ENCODE measurements at places on chromosomes 16 and 17.

- no peak for DNase-seq
Observed at GRCh38 chr17:74455025-74455545, 11.3 kb upstream of the CD300A start.

DNA sequence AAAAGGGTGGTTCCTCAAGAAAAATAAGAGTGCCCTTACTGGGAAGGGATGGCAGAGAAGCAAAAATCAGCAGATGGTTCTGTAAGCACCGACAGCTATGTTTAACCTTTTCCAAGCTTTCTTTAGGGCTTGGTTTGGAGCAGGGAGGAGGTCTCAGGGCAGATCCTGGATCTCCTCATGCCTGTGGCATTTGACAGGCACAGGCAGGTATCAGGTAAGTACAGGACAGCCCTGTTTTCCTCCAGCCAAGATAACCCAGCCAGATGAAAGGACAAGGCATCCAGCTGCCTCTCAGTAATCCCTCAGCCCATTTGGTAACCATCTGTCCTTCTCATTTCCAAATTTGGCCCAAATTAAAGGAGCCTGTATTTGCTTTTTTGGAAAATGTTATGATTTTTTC lies 141.5 kb downstream of the TOX3 start:
- no peak for DNase-seq

GRCh38 chr17:36864827-36865430 lies 72.3 kb upstream of the LHX1 start:
- no peak for DNase-seq

- no peak for DNase-seq
Observed at GRCh38 chr16:336269-336668, 16.3 kb downstream of the AXIN1 start.

DNA sequence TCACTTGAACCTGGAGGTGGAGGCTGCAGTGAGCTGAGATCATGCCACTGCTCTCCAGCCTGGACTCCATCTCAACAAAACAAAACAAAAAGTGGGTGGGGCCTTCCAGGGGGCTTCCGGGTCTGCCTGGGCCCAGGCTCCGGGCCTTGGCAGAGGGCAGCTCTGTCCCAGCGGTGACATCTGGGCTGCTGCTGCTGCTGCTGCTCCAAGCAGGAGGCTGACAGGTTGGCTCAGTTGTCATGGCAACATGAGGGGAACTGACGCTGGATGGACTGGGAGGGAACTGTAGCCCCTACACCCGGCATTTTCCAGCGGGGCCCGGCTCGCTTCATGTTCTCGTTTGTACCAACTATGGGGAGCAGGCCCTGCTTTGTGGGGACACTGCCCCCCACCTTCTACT lies 4.0 kb downstream of the BAIAP3 start:
- no peak for DNase-seq

GRCh38 chr17:41553176-41553575 lies 18.7 kb downstream of the KRT9 start:
- no peak for DNase-seq

- no peak for DNase-seq
Observed at GRCh38 chr16:68596266-68596665, 48.8 kb upstream of the CDH3 start.

GRCh38 chr16:67312719-67313118 lies 13.8 kb downstream of the KCTD19 start:
- DNase-seq: no peak

- DNase-seq: no peak
Observed at GRCh38 chr17:3919123-3919624, 2.9 kb upstream of the P2RX1 start.

DNA sequence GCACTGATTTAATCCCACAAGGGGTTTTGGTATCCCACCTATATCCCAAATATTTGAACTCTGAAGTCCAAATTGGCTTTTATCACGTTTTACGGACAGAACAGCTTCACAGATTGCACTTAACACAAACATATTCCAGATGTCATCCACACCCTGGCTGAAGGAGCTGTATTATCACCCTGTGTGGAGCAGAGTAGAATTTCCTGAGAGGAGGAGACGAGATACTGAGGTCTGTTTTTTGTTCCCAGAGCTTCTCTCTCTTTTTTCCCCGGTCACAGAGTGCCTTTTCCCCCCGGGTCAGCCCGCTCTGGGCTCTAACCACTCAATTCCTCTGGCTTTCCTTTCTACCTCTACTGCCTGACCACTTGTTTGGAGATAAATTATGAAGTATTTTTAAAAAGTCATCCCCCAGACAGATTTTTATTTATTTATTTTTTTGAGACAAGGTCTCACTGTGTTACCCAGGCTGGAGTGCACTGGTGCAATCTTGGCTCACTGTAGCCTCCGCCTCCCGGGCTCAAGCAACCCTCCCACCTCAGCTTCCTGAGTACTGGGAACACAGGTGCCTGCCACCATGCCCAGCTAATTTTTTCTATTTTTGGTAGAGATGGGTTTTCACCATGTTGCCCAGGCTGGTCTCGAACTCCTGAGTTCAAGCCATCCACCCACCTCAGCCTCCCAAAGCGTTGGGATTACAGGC lies 30.7 kb downstream of the DNAH2 start:
- no peak for DNase-seq

DNA sequence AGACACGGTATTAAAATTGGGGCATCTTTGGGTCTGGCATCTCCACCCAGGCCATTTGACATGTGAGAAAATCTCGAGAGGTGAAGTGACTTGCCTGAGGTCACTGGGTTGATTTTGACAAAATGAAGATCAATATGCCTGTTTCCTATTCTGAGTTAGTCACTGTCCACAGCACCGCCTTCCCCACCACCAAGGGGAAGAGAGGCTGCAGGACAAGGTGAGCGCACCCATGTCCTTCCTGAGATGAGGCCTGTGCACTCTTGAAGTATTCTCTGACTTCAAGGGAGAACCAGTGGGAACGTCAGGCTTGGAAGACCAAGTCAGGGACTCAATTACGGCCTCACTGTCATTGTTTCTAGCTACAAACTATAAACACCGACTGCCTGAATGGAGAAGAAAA lies 49.9 kb upstream of the WSB1 start:
- DNase-seq: no peak

- peak; percentile 91 for DNase-seq
Observed at GRCh38 chr17:49315551-49316257, 46.3 kb downstream of the ZNF652 start.

DNA sequence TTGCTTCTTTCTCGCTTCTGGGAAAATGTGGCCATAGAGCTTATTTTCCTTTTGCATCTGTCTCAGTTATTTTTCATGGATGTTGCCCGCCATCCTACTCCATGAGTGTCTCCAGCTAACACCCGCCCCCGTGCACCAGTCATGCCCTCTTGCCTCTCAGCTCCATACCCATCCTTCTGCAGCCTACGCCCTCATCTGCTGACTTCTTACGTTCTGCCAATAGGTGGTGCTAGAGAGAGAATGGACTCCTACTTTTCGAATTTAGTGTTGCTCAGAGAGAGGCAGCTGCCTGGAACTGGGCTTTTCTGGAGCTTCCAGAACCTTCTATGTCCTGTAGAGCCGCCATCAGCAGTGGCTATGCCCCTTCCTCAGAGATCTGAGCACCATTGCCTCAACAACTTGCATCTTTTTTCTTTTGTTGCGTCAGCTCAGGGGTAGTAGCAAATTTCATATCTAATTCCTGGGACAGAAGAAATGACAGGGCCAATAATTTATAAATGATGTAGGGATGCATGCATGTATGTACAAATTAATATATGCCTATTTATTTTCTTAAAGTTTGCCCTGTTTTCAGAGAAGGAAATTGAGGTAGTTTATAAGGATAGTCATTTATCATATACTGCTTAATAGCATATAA lies 119.7 kb upstream of the MYOCD start:
- DNase-seq: no peak

DNA sequence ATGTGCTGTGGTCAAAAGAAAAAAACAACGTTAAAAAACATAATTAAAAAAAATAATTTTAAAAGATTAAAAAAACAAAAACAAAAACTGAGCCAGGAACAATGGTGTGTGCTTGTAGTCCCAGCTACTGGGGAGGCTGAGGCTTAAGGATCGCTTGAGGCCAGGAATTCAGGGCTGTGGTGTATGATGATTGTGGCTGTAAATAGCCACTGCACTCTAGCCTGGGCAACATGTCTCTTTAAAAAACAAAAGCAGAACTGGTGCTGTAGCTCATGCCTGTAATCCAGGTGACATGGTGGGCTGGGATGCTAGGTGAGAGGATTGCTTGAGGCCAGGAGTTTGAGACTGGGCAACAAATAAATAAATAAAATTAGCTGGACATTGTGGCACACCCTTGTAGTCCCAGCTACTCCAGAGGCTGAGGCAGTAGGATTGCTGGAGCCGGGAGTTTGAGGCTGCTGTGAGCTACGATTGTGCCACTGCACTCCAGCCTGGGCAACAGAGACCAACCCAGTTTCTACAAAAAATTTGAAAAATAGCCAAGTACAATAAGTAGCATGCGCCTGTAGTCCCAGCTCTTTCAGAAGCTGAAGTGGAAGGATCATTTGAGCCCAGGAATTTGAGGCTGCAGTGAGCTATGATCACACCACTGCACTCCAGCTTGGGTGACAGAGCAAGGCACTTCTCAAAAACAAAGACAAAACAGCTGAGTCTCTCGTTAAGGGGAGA lies 43.6 kb downstream of the NFATC3 start:
- DNase-seq: no peak

GRCh38 chr17:32590974-32591373 lies 104.2 kb downstream of the CDK5R1 start:
- DNase-seq: no peak

GRCh38 chr16:8912793-8913192 lies 30.6 kb downstream of the LITAFD start:
- no peak for DNase-seq

DNA sequence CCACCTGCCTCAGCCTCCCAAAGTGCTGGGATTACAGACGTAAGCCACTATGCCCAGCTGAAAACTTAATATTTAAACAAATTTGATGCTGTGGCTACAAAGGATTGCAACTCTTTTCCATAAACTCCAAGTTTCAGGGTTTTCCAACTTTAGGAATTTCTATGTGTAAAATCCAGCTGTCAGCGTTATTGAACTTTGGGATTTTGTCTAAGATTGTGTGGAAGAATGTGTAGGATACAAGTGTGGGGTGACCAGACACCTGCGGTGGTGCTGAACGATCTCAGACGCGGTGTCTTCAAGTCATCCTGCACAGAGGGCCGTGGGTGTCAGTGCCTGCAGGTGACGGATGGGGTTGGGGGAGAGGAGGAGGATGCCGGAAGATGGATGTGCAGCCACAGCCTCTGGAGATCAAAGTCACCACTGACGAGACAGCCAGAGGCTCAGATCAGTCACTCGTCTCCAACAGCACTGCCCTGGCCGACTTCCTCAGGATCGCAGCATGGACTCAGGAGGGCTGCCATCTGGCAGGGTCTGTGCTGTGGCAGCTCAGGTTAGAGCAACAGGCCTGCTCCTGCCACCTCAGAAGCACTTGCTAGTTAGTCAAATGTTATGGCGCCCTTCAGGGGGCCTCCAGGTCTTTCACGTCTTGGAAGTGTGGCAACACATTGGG lies 13.0 kb downstream of the ACSF3 start:
- no peak for DNase-seq

- DNase-seq: peak; percentile 32
Observed at GRCh38 chr16:68445458-68445857, 2.9 kb downstream of the SMPD3 start.

- no peak for DNase-seq
Observed at GRCh38 chr17:67585077-67585602, 132.6 kb upstream of the NOL11 start.

- DNase-seq: peak; percentile 17
Observed at GRCh38 chr16:53091466-53092211, 36.8 kb downstream of the CHD9 start.

GRCh38 chr17:70317421-70317820 lies 148.1 kb downstream of the KCNJ2 start:
- no peak for DNase-seq

- no peak for DNase-seq
Observed at GRCh38 chr16:84753412-84754326, 53.9 kb downstream of the USP10 start.

GRCh38 chr16:2147378-2147777 lies 1.0 kb upstream of the RAB26 start:
- DNase-seq: no peak

DNA sequence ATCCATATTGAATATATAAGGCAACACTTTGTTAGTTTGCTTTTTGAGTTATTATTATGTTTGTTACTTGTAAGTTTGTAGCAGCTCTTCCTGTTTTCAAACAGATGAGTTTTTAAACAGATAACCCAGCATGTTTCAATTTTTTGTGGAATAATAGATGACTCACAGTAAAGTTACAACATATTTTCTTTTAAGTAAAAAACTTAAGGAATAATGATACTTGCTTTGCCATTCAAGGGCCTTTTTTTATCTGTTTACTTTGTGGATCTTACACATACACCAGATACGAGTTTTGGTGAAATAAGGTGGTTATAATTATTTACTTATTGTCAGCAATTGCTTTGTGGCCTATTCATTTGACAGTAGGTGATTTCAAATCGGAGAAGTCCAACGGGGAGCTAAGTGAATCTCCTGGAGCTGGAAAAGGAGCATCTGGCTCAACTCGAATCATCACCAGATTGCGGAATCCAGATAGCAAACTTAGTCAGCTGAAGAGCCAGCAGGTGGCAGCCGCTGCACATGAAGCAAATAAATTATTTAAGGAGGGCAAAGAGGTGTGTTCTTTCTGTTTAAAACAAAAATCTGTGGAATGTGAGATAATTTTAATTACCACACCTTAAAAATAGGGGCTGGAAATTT lies 66.3 kb downstream of the BPTF start:
- no peak for DNase-seq

DNA sequence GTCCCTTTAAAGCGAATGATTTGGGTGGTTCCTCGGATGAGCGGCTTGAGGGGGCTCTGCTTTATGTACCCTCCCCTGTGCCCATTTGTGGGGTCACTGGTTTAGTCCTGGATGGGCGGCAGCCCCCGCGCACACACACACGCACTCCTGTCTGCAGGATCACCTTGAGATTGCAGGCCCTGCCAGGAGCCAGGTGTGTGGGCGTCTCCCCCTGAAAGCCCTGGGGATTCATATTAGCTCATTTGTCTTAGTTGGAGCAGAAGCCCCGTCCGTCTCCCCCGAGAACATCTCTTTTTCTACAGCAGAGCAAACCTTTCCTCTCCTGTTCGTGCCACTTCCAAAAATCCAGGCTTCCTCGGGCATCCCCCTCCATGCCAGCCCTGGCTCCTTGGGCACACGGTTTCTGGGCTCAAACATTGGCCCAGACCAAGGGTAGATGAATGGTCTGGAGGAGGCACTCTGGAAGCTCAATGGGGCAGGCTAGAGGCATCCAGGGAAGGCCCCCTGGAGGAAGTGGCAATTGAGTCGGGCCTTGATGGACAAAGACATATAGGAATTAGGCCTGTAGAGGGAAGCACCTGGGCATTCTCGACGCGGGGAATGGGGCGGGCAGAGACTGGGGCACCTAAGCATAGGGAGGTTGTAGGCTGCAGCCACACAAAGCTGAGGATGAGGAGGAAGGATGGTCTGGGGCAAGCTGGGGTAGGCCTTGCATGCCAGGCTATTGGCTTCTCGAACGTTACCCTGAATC lies 218.5 kb upstream of the GSE1 start:
- no peak for DNase-seq

GRCh38 chr16:64983963-64984362 lies 137.9 kb downstream of the CDH11 start:
- DNase-seq: no peak

GRCh38 chr16:83992624-83993023 lies 24.6 kb downstream of the NECAB2 start:
- no peak for DNase-seq
